ENCODE measurements at places on chromosomes 2 and 18.

DNA sequence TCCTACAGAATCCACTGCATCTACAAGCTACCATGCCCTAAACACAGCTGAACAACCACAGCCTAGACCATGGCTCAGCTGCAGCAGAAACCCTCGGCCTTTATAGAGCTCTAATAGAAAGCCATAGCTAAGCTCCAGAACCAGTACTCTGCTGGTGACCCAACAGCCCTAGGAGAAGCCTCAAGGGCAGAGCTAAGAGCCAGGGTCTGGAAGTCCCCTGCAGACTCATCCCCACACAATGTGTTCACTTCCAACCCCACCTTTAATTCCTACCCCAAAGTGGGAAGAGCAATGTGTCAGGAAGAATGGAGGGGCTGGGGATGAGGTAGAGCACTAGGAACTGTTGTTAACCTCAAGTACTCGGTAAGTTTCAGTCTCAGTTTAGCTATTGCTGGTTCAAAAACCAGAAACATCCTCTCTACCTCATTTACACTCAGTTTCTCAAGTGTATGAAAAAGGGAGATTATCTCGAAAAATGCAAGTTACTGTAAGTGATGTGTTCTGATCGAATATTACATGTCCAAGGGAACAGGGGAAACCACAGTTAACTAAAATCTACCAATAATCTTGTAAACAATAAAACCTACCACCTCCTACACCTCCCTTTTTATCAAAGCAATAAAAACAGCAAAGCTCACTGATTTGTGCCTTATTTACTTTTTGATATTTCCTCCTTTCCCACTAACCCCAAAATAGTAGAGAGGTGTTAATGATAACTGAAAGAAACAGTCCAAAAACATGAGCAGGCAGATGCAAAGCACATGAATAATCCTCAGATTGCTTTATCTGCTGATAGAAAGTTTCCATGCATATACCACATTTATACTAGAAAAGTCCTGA is 36.2 kb downstream of the THADA start:
- DNase-seq = no peak

GRCh38 chr18:811892-812375 is at the start of gene YES1:
YES1 (minus strand) TSS chr18:812242; CDS start chr18:756827, 55,415 bp downstream.
- peak; percentile 64 for DNase-seq

DNA sequence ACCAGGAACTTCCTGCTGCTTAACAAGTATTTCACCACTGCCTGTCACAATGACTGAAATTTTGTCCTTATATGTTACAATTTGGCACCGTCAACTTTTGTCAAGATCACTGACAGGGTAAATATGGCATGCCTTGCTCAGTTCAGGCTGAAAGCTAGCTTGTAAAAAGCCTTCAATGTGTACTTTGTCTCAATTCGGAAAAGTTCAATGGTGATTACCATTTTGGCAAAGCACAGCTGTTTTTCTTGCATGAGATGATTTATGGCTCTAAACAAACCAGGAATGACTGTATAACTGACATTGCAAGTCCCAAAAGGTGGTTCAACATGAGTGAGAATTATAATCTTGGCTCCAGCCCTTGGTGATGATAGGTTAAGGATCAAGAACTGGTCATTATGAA is 1255.2 kb downstream of the CNTNAP5 start:
- no peak for DNase-seq

DNA sequence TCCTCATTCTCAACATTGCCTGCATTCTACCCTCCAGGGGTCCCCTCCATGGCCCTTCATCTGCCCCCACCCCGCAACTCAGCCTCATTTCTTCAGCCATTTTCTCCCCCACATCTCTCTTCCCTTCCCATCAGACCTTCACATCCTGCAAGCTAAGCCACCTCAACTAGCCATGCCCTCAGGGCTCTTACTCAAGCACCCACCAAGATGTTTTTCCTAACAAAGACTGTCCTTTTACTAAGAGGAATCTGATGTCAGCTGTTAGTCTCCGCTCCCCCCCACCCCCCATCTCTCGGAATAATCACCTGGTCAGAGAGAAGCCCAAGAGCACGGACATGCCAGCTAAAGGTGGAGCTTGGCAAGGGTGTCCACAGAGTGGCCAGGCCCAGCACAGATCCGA is 4.7 kb upstream of the CAPN10 start:
- DNase-seq = no peak

GRCh38 chr18:57052173-57052572 is 94.7 kb upstream of the BOD1L2 start:
- no peak for DNase-seq
